SK-MEL-5 (cell line): ENCODE measurements at places on chromosomes 13 and 19.
A peak's percentile ranks its signal among the peaks of the same experiment; 100 is the strongest.

DNA sequence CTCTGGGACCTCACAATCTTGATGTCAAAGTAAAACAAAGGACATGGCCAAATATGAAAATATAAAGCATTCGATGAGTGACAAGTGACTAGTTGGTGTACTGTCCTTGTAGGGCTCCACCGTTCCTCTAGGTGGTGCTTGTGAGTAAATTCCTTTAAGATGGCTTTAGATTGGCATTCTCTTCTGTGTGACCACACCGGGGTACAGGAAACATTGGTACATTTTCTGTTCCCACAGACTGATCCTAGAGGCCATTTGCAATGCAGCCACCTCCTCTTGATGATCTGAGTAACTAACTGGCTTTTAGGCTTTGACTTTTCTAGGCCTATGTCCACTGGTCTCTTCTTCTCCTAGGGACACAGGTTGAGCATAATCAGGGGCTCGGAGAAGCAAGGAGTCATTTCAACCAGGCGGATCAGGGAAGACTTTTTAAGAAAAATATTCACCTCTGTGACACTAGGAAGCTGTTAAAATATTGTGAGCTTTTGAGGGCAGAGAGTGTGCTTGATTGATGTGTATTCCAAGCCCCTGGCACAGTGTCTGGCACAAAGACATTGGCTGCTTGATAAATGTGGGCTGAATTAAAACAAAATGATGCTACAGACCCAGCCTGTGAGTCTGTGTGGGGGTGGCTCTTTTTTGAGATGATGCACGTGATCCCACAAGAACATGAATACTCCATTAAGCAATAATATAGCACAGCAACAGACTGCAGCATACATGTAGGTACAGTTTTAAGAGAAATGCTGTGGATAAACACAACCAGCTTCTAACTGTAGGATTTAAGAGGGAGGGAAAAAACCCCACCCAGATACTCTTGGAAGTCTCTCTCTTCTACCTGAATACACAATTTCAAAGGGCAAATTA lies 21.0 kb downstream of the EPSTI1 start:
- DNase-seq, result peak; percentile 75

- DNase-seq, result no peak
Measured at GRCh38 chr19:37763488-37763887, 15.9 kb downstream of the ZNF573 start.

- DNase-seq, result no peak
Measured at GRCh38 chr13:79112016-79112415, 294.0 kb downstream of the RBM26 start.

DNA sequence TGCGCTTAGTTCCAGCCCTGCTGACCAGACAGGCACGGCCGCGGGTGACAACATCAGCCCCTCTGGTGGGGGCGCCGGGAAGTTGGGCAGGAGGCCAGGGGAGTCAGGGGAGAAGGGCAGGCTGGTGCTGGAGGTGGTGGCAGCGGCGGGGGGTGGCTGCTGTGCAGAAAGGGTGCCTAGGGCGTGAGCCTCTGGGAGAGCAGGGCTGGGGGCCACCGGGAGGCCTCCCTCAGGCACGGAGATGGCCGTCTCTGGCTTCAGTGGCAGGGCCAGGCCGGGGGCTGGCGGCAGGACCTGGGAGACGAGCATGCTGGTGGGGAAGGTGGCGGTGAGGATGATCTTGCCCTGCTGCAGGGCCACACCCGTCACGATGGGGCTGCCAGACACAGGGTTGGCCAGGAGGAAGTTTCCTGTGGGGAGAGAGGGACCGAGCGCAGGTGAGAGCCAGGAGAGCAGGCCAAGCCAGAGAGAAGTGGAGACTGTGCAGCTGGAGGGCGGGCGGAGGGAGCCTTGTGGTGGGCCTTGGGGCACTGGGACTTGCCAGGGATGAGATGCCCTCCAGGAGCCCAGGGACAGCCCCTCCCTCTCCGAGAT lies 3.3 kb downstream of the SIX5 start:
- DNase-seq, result no peak

GRCh38 chr19:58569943-58570670 lies 3.0 kb downstream of the MZF1 start:
- no peak for DNase-seq

DNA sequence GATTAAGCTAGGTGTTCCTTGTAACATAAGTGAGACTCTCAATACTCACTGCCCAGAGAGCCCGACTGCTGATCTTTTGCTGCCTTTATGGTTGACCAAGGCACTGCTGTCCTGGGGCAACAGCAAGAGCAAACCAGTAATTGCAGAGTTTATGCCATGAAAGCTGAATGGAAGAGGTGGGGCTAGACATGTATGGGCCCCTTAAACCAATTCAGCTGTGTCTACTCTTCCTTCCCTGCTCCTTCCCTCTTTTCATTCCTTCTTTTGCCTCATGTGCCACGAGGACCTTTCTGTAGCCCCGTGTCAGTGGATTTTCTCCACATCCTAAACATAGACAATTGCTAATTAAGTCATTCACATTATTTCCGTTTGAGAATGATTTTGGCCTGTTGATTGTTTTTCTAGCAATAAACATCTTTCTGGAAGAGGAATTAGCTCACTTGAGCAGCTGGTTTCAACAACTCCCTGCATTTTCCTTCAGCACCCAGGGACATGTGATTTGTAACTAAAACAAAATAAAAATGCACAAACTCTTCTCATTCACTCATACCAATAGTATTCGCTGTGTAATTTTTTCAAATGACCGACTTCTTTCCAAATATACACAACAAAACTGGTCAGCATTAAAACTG lies 40.5 kb downstream of the RAP2A start:
- DNase-seq, result no peak
